Fibroblast of pulmonary artery (primary cell): ENCODE measurements at places on chromosomes 1 and 21.
A peak's percentile ranks its signal among the peaks of the same experiment; 100 is the strongest.

DNA sequence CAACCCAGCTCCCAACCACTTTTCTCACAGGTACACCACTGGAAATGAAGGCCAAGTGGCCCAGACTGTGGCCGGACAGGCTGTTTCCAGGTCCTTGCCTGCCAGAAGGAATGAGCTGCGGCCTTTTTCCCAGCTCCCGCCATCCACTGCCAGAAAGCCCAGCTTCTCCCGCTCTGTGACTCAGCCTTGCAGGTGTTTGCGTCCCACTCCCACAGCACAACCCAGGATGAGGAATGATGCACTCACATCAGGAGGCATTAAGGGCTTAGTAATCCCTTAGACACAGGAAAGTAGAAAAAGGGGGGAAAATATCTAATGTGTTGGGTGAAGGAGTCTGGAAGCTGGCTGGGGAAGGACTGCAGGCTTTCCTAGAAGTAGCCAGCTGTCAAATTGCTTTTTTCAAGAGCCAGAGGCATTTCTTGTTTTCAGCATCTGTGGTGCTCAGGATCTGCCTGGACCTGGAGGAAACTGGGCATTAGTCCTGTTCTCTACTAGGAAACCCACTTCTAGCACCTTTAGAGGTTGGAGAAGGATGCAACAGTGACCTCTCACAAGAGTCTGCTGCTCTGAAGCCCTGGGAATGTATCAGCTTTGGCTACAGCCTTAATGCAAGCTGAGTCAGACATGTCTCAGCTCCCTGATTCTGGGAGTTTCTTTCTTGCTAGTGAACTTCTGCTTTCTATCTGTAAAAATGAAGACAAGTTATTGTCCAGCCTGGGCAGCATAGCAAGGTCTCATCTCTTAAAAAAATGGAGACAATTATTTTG, 13.2 kb upstream of the MAP1LC3C start:
- no peak for DNase-seq

GRCh38 chr1:166182281-166182680, 15.5 kb upstream of the FAM78B start:
- no peak for DNase-seq

GRCh38 chr1:3441880-3442279, 12.6 kb upstream of the ARHGEF16 start:
- no peak for DNase-seq

DNA sequence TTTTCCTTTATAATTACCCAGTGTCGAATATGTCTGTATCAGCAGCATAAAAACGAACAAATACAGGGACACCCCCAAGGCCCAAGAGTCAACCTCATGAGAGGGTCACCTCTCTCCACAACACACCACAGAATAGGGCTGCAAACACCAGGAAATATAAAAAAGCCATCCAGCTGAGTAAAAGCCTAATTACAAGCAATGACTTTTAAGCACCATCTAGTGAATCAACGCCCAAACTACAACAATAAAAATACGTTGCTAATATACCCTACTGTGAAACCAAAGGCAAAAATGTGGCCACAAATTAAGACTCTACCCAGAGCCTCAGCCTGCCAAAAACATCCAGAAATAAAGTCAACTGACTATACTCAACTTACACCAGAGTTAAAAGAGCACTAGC, 817.9 kb upstream of the NEGR1 start:
- DNase-seq = no peak

GRCh38 chr21:40640266-40640789, 206.6 kb downstream of the DSCAM start:
- DNase-seq = no peak

DNA sequence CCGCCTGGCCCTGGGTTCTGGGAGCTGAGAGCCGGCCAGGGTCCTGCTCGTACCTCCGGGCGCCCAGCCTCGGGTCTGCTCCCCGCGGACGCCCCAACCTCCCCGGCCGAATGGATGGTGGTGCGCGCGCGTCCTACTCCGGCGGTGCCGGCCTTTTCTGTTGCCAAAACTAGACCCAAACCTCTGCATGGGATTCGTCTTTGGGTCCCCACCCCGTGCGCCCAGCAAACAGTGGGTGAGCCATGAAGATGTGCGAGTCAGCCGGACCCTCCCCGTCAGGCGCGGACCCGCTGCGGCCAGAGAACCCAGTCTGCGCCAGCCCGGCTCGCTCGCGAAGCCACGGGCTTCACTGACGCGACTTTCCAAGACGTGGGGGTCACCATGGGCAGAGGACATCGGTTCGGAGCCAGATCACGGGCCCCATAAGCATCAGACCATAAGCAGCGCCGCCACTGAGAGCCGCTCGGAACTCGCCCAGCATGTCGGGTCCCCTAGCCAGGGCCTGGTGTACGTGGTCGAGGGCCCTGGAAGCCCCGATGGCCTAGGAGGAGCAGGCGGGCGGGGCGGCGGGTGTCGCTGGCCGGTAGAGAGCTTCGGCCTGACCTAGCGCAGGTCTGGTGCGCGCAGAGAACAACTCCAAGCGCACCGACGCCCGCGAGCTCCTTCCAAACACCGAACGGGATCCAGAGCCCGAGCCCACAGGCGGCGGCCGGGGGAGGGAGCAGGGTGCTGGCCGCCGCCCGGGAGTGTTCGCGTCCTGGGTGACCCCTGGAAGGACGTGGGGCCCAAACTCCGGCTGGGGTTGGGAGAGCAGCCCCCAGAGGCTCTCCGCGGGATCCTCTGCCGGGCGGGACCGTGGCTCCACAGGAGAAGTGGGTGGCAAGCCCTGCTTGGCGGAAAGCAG, 1.0 kb upstream of the TP73 start:
- no peak for DNase-seq

GRCh38 chr1:88296642-88297041, 387.4 kb upstream of the PKN2 start:
- no peak for DNase-seq

GRCh38 chr1:17121881-17122280, 2.6 kb upstream of the PADI2 start:
- DNase-seq = no peak

- DNase-seq = no peak
Measured at GRCh38 chr1:3350506-3351261, 103.8 kb upstream of the ARHGEF16 start.

DNA sequence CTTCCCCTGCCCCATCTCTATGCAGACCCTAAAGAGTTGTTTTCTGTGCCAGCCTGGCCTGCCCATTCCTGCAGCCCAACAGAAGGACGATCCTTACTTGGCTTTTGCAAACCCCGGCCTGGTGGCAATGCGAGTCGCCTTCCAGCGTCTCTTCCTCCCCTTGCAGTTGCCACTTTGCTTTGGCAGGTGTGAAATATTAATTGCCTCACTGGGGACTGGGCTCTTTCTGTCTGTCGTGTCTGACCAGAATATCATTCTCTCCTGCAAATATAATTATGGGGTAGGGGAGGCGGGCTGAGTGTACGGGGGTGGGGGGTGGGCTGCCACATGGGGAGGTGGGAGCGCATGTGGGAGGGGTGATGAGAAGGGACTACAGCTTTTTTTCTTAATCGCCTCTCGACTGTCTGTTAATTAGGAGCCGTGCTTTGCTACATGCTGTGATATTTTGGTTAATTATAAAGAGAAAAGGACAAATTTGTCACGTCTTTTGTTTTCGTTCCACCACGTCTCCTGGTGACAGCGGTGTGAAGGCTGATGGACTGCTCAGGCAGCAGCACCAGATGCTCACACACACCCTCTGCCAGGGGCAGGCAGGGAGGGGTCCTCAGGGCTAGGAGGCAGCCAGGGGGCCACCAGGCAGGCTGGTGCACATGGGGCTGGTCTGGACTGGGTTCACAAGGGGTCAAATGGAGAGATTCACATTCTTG, 80.1 kb upstream of the CD34 start:
- no peak for DNase-seq

DNA sequence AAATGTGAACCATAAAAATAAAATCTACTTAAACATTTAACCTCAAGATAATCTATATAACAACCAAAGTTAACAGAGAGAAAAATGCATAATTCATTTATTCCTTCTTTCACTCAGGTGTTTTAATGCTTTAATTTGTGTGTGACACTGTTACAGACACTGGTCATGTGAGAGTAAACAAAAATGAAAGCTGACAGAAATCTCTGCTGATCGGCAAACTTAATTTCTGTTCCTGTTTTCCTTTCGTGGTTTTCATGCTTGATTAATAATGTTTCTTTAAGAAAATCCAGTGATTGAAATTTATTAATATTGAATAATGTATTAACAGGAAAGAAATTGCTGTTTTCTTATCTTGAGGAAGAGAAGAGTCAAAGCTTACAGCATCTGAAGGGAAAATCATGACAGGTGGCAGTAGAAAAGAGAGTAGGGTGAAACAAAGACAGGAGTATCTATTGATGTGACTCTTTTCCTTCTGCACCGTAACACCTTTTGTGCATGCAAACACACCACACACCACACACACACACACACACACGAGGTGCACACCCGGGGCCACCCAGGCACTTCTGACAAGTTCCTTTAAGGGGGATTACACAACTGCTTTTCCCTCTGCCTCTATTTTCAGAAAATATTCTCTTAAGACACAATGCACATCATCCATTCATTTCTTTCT, 1.6 kb downstream of the OR2AK2 start:
- DNase-seq = no peak

- no peak for DNase-seq
Measured at GRCh38 chr1:106296431-106296830, 760.0 kb upstream of the PRMT6 start.

- DNase-seq = peak; percentile 60
Measured at GRCh38 chr1:12692967-12693782, 22.7 kb upstream of the AADACL3 start.

- DNase-seq = no peak
Measured at GRCh38 chr1:111151838-111152237, 11.8 kb downstream of the CEPT1 start.

DNA sequence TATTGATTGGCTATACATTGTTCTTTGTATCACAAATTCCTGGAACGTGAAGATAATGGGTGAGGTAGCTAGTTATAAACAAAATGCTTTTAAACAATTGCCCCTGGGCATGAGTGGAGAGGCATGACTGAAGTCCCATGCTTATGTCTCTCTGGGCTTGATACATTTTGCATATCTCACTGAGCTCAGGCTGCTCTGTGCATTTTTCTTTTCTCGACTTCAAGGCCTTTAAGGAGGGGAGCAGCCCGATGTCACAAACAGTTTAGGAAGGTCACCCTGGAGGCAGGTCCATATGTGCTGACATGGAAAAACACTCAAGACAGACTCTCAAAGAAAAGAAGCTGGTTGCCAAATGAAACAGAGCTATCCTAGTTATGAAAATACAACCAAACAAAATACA, 80.1 kb upstream of the PUM1 start:
- no peak for DNase-seq

DNA sequence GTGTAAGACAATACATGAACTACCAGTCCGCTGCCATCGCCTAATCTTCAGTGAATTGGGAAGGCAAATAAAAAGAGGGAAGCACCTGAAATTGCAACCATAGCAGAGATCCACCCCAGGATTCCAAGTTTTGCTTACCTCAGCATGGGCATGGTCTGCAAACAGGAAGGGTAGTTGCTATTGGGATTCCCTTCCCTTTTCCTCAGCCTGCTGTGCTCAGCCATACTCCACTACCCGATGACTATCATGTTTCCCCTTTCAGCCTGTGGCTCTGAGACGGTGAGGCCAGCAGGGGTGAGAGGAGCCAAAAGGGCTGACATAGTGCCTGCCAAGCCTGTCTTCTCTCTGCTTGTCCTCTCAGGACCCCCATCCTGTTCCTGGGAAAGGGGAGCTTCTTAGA, 64.2 kb downstream of the GPR137B start:
- no peak for DNase-seq

- no peak for DNase-seq
Measured at GRCh38 chr21:35696644-35697043, 363.7 kb downstream of the SETD4 start.

DNA sequence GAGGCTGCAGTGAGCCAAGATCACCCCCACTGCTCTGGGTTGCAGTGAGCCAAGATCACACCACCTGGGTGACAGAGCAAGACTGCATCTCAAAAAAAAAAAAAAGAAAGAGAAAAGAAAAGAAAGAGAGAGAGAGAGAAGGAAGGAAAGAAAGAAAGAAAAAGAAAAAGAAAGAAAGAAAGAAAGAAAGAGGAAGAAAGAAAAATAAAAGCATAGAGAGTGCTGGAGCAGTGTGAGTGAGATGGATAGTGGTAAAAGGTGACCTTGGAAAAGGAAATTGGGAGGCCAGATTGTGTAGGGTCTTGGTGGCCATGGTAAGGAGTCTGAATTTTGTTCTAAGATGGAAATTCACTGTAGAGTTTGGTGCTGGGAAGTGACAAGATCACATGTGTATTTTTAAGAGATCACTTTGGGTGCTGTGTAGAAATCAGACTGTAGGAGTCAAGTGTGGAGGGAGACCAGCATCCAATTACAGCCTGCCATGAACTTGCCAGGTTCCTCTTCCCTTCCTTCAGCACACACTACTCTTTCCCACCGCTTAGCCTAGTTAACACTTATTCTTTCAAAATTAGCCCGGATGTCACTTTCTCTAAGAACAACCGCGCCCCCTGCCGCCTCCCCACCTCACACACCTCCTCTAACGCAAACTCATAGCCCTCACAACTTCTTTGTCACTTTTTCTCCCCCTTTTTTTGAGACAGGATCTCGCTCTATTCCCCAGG, 17.9 kb downstream of the MTX1 start:
- peak; percentile 77 for DNase-seq

DNA sequence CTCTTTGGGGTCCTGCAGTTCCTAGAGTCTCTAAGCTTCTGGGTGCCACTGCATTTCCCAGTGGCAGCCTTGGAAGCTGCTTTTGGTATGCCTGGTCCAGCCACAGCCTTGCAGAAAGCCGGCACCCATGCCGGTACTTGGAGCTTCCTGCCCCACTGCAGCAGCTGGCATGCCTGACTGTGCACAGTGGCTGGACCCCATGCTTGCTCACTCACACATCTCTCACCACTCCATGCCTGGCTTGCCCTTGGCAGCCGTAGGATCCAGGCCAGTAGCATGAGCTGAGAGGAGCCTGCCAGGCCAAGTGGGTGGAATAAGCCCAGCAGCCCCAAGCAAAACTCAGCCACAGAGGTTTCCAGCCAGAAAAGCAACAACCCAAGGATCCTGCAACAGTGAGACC, 20.3 kb upstream of the FNBP1L start:
- no peak for DNase-seq

DNA sequence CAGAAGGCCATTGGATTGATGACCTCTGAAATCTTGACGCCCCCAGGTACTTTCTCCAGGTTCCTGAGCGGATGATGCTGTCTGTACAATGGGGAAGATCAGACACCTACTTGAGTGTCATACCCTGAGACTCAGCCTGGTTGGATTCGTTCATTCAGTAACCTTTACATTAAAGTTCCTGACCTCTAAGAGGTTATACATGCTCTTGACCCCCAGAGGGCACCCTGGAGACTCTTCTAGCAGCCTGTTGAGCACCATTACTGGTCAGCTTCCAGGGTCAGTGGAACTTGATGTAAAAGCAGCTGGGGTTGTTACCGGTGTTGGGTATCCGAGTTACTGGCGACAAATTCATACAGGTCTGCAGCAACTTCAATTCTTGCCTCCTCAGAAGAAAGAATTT, 114.3 kb upstream of the ZNF678 start:
- no peak for DNase-seq
